Prostate gland (tissue), 2 donors: ENCODE measurements at places on chromosomes 13 and 19. TPM values are rescaled to one million over a fixed set of nuclear protein-coding genes. Genes with fewer than 3 reads are reported as not detected.

Gene PRR36
- 2.2 TPM for total RNA-seq

Gene C13orf46
- total RNA-seq: 9.9 TPM

Gene PEG3
- 6.1 TPM for total RNA-seq

GRCh38 chr13:63124863-63125262 is 1709.2 kb upstream of the PCDH20 start:
- no peak for DNase-seq

DNA sequence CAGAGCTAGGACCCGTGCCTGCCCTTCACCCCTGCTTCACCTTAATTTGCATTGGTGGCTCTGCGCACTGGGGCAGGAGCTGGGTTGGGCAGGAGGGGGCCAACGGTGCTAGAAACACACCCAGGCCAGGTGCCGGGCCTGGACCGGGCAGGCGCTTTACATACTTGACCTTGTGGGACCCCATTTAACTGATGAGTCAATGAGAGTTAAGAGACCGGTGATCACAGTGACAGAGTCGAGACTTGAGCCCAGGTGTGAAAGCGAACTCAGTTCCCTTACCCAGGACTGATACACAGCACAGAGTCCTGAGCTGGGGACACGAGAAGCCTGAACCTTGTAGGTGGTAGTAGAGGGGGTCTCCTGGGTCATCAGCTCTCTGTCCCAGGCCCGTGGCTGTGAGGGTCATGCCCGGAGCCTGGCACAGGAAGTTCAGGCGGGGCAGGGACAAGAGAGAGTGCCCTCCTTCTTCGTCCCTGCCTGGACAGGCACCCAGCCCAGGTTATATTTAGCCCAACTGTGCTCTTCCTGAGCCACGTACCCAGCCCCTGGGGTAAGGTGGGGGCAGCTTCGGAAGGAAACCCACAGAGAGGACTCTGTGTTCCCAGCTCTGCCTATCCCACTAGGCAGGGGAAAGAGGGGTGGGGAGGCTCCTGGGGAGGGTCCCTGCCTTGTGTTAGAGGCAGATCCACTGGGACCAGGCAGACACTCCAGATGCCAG is 1.9 kb downstream of the PRX start:
- no peak for DNase-seq

- DNase-seq: no peak
These were observed 253.0 kb downstream of the PCDH20 start for GRCh38 chr13:61162636-61163035.

DNA sequence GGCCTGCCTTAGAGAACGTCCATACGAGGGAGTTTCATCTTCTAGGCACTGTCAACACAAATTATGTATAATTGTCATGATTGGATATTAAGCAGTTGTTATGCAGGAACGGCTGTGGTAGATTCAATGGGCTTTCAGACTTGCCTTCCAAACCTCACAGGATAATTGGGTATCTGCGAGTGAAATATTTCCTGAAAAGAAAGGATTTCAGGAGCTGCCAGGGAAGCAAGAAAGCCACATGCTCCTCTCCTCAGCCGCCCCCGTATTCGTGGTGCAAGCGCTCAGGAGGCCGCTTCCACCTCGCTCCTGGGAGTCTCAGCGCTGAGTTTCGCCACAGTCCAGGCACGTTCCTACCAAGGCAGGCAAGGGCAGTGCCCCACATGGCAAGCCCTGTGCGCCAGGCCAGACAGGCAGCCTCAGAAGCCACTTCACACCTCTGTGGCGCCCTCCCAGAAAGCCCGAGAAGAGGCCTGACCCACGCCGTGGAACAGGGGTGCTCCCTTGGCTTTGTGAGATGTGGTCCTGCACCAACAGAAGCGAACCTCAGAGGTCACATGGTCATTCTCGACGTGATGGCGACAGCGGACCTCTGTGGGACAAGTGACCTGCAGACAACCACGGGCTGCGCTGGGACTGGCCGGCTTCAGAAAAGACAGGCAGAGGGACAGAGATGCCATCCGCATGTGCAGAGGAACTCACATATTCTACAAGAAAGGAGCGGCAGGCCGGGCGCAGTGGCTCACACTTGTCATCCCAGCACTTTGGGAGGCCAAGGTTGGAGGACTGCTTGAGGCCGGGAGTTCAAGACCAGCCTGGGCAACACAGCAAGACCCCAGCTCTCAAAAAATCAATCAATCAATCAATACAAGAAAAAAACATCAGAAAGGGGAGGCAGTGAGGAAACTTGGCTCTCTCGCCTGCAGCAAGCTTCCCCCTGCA is 41.4 kb downstream of the CEBPG start:
- DNase-seq: no peak

GRCh38 chr19:2547033-2547680 is 71.2 kb downstream of the GADD45B start:
- DNase-seq: no peak

- peak; percentile 65 for DNase-seq
These were observed 21.0 kb downstream of the ZNF114 start for GRCh38 chr19:48290771-48291488.

GRCh38 chr19:32401992-32402391 is 3.6 kb upstream of the DPY19L3 start:
- DNase-seq: no peak

- no peak for DNase-seq
These were observed 31.5 kb downstream of the COL4A2 start for GRCh38 chr13:110338441-110339101.

- no peak for DNase-seq
These were observed 16.6 kb upstream of the ZNF536 start for GRCh38 chr19:30355586-30355985.

GRCh38 chr13:60358453-60358852 is 38.6 kb upstream of the TDRD3 start:
- no peak for DNase-seq

GRCh38 chr19:19211499-19212420 is at the start of gene NCAN:
TSS of gene NCAN (plus strand) at chr19:19211958. CDS start at chr19:19216954, 4,996 bp downstream.
- DNase-seq: no peak

DNA sequence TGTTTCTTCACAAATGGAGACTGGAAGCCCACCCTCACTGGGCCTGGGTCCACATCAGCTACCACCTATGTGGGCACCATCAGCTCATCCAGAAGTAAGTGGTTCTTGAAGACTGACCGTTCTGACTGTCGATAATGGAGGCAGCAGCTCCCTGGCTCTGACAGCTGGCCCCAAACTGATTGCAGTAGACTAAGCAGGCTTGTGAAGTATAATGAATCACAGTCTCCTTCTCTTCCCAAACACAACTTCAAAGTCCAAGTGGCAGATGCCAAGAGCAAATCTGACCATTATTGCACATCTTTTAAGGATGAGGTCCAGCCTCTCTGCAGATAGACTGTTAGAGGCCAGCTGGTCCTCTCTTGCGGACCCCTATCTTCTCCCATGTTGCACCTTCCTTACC is 574.4 kb upstream of the KLF12 start:
- DNase-seq: no peak

GRCh38 chr19:1205114-1206099 is at the start of gene STK11:
TSS of gene STK11 (plus strand) at chr19:1205778. CDS start at chr19:1206914, 1,136 bp downstream.
- DNase-seq: peak; percentile 98

- no peak for DNase-seq
These were observed 44.7 kb upstream of the C13orf46 start for GRCh38 chr13:114018461-114019055.

GRCh38 chr19:19095691-19096090 is 31.9 kb downstream of the SLC25A42 start:
- DNase-seq: no peak
